ENCODE measurements at places on chromosomes 12 and 14.

GRCh38 chr12:132275110-132275531 lies 54.3 kb downstream of the GALNT9 start:
- DNase-seq, result no peak

DNA sequence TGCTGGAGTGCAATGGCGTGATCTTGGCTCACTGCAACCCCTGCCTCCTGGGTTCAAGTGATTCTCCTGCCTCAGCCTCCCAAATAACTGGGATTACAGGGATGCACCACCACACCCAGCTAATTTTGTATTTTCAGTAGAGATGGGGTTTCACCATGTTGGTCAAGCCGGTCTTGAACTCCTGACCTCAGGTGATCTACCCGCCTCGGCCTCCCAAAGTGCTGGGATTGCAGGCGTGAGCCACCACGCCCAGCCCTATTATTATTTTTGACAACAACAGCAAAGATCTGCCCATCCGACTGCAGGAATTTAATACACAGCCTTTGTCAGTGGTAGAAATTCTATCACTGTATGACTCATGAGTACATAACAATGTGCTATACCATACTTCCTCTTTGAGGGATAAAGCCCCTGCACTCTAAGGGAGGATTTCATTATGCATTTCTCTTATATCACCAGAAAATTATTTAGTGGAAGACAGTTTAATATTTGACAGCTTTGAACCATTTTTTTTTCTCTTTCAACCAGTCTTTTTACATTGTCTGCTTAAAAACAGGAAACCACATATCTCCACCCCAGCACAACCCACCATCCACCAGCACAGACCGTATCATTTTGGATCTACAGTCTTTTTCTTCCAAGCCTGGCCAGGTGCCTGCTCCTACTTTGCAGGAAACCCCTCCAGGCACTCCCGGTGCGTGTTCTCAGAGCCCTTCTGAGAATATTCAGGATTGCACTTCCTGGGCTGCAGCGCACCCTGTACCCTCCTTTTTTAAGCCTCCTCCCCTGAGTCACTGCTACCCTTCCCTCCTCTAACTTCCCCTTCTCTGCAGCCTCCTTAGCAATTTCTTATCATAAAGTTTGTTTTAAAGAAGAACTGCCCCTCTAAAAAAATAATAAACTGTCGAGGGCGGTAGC lies 594 bp downstream of the ARHGDIB start:
- DNase-seq, result no peak

DNA sequence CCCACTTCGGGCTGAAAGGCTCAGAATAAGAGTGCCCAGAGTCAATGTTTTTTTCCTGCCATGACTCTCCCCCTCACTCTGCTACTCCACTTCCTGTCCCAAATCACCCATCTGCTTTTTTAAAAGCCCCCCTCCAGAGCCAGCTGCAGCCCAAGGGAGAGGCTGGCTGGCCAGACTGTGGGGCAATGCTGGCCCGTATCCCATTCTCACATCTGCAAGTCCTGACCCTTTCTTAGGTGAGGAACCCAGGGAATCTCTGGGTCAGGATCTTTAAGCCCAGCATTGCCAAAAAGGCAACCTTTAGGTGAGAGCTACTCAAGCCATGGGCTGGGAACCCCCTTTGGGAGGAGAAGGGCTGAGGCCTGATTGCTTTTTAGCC lies 1.7 kb upstream of the ITGA5 start:
- no peak for DNase-seq

DNA sequence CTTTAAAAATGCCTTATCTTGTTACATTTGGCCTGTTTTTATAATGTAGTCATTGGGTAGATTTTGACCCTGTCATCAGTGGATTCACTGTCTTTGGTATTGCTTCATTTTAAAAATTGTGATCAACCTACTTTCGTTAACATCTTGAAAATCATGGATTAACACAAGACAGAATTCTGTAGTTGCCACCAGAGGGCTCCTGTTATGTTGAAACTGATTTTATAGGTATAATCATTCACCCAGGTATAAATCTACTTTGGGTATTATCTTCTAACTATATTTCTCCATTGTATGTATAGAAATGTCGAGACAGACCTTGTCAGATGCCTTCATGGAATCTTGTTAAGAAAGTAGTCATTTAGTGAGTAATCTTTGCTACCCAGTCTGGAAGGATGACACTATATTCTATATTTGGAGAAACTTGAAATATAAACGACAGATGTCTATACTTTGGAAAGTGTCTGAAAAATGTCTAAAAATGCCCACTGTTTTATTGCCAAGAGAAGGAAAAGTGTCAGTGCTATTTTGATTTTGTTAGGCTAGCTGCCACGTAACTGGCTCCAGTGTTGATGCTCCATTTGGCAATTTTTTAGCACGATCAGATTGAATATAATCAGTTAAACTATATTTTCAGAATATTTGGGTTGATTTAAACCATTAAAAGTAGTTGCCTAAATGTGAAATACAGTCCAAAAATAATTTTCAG lies 129.4 kb downstream of the PELI2 start:
- DNase-seq, result no peak

GRCh38 chr12:67826946-67827720 lies 162.1 kb upstream of the IFNG-AS1 start:
- no peak for DNase-seq

DNA sequence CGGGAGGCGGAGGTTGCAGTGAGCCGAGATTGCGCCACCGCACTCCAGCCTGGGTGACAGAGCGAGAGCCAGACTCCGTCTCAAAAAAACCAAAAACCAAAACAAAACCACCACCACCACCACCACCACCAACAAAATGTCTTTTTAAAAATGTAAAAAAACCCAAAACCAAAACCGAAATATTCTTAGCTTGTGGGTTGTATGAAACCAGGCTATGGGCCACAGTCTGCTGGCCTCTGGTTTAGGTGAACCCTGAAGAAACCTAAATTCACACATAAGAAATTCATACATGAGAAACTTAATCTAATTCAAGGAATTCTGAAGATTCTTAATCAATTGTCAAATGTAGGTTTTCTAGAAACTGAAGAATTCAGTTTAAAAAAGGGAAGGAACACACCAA lies 37.6 kb downstream of the INSM2 start:
- no peak for DNase-seq

DNA sequence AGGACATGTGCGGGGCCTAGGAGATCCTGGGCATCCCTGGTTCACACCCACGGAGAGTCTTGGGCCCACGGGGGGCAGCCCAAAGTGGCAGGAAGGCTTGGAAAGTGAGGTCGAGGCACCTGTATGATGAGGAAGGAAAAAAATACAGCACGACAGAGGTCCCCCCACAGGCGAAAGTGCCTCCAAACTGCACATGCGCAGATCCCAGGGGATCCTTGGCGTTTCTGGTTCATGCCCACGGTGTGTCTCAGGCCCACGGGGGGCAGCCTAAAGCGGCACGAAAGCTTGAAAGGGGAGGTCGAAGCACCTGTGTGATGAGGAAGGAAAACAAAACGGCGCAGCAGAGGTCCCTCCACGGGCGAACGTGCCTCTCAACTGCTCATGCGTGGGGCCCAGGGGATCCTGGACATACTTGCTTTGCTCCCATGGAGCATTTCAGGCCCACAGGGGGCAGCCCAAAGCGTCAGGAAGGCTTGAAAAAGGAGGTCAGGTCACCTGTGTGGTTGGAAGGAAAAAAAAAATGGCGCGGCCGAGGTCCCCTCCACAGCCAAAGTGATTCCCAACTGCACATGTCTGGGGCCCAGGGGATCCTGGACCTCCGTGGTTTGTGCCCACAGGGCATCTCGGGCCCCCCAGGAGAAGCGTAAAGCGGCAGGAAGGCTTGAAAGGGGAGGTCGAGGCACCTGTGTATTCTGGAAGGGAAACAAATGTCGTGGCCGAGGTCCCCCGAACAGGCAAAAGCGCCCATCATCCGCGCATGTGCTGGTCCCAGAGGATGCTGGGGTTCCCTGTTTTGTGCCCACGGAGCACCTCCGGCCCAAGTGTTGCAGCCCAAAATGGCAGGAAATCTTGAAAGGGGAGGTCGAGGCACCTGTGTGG lies 582.6 kb downstream of the ALG10 start:
- DNase-seq, result no peak

GRCh38 chr14:21023174-21023573 lies 1.7 kb downstream of the NDRG2 start:
- DNase-seq, result no peak

GRCh38 chr12:42482041-42482747 lies 107.4 kb downstream of the PRICKLE1 start:
- no peak for DNase-seq

DNA sequence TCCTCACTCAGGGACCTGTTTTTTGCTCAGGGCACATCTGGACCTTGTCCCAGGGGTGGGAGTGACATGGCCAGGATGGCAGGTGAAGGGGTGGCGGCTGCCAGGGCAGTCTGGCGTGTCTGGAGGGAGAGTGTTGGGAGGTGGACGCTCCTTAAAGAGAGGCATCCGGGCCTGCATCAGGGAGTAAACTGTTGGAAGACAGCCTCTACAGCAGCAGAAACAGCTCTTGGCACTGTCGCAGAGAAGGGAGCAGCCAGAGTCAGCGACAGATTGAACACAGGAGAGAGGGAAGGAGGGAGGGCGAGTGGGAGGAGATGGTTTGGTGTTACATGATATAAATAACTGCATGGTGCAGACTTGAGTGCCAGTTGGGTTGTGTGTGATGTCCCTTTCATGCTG lies 52.8 kb downstream of the IGF1 start:
- DNase-seq, result no peak

DNA sequence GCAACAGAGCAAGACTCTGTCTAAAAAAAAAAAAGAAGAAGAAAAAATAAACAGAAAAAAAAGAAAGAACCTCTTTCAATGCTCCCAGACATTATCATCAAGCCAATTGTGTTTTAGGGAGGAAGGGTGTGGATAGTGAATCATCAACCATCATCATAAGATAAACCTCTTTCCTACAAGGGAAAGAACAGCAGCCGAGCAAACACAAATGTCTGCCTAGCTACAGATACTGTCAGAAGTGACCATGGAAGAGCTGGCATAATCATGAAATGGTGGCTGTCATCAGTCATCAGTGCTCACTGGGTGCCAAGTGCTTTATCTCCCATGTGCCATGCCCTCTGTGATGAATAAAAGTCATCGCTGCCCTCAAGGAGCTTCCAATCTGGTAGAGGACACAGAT lies 46.6 kb downstream of the SLC17A8 start:
- no peak for DNase-seq

DNA sequence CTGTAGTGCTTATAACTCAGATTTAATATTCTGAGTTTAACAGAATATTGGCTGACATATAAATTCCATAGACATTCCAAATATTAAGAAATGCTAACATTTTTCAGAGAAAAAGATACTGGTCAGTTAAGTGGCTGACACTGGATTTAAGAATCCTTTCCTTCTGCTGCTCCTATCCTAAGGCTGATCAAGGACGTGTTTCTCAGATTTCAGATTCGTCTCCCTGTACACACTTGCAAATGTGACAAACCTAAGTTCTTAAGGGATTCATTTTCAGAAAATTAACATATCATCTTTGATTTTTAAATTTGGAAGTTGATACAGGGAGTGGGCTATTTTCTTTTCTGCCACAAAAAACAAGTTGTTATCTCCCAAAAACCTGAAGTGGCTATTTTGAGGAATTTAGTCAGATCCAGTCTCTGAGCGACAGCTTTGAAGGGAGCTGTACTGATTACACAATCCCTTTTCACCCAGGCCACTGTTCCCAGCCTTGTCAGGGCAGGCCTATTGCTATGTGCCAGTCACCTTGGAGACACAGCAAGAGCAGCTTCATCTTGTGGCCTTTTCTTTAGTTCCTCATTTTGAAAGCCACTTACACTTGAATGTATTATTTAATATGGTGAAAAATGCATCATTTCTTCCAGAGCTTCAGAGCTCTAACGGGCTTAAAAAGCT lies 370.6 kb downstream of the KCNH5 start:
- no peak for DNase-seq

DNA sequence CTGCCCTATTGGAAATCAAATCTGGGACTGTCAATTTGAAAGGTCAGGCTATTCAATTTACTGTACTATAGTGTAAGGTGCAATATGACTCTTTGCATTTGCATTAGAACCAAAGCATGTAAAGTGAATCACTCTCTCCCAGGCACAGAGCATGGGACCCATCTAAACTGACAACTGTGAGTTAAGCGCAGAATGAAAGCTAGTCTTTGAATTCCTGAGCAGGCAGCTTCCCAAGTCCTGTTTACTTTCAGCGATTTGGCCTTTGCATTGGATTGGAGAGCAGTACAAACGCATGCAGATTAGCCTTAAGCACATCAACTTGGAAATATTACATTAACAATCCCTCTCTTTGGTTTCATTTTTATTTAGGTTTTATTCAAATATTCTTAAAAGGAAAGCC lies 74.6 kb downstream of the RERG start:
- DNase-seq, result no peak

DNA sequence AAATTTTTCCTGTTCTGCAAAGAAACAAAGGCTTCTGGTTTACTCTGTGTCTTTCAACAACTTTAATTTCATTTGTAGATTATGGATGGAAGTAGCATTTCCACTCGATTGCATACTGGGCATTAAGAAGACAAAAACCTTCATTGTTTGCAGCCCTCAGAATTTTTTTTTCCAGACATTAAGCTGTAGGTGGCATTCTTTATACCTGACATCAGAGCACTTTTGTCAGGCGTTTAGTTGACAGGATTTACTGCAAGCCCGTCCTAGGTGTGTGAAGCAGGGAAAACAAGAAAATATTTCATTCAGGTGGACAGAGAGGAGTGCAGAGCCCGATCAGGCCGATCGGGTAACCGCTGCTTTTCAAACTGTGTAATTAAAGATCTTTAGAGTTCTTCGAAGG lies 107.5 kb downstream of the TMEM260 start:
- DNase-seq, result no peak

GRCh38 chr12:108700833-108701541 lies 30.3 kb downstream of the CORO1C start:
- DNase-seq, result no peak

- DNase-seq, result no peak
Observed at GRCh38 chr14:67881225-67881624, 61.6 kb downstream of the RAD51B start.

DNA sequence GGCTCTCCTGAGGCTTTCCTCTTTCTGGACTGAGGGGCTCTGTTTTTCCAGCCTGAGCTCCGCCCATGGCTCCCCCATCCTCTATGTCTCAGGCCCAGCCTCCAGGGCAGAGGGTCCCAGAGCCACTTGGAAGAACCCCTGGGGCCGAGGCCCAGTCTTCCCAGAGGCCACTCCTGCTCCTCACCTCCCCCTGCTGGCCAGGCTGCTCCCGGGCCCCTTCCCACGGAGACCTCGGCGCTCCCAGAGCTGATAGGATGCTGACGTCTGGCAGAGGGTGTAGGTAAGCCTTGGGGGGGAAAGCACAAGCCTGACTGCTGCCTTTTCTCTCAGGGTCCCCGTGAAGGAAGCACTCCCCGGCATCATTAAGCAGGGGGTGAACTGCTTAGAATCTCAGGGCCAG lies 51.4 kb downstream of the ERH start:
- DNase-seq, result no peak

GRCh38 chr14:90467501-90467900 lies 70.7 kb downstream of the CALM1 start:
- no peak for DNase-seq

DNA sequence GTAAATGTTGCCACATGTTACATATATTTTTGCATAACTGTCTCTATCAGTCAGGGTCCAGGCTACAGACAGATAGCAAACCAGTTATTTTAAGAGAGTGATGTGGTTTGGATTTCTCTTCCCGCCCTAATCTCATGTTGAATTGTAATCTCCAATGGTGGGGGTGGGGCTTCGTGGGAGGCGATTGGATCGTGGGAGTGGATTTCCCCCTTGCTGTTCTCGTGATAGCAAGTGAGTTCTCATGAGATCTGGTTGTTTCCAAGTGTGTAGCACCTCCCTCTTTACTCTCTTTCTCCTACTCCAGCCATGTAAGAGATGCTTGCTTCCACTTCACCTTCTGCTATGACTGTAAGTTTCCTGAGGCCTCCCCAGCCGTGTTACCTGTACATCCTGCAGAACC lies 704.2 kb upstream of the TBX3 start:
- no peak for DNase-seq
